Activated naive CD4-positive, alpha-beta T cell treated with Interleukin-2 at 50 U/mL for 16 hours (primary cell): ENCODE measurements at places on chromosomes 5 and 9.

GRCh38 chr9:92949266-92949982 lies 2.1 kb downstream of the FGD3 start:
- DNase-seq = no peak

GRCh38 chr5:97618721-97619120 lies 435.7 kb upstream of the RIOK2 start:
- no peak for DNase-seq

DNA sequence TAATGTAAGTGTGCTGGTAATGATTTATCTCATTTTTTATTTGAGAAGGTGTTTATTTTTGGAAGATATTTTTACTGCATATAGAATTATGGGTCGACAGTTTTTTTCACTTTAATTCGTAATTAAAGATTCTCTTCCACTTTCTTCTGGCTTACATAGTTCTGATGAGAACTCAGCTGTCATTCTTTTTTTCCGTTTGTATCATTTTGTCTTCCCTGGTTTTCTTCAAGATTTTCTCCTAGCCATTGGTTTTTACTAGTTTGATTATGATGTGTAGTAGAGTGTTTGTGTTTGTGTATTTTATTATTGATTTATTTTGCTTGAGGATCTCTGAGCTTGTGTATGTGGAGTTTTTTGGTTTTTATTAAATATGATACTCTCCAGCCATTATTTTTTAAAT lies 21.7 kb downstream of the SLF1 start:
- DNase-seq = no peak

GRCh38 chr5:74655206-74655605 lies 14.7 kb upstream of the ENC1 start:
- DNase-seq = no peak

DNA sequence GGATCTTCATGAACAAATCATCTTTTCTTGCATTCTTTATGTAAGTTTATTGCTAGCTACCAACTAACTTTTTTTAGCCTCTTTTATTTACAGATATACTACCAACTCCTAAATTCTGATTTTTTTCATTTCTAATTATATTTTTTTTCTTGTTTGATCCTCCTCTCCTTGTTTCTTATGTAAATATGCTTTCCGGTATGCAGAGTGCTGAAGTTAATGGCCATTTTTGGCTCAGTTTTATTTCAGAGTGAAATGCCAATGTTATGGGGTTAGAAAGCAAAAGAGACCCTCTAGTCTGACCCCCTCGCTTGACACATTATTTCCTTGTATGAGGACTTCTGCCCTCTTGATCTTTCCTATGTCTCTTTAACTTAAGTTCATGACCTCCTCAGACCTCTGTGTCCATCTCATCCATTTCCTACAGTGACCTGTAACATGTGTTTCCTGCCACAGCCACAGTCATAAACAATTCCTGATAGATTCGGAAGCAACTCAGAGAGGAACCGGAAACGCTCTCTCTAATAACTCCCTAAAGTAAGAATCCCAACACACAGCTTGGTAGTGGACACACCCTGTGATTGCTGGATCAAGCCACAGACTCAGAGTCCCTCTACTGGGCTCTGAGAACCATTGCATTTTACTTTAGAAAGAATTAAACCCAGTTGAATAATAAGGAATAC lies 42.9 kb upstream of the AFAP1L1 start:
- DNase-seq = no peak

DNA sequence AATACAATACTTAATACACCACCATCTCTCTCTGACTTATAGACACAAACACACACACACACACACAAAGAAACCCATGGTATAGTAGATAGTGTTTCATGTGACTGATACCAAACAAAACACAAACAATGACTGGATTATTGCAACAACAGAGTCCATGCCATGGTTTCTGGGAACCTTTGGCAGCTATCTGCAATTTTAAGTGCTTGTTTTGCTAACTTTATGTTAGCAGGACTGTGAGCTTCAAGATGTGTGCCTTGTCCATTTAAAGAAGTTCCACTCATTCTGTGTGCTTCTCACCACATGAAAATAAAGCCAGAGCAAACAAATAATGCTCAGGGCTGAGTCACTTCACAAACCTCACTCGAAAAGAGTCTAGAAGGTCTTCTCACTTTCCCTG lies 15.1 kb upstream of the LURAP1L start:
- DNase-seq = no peak

GRCh38 chr5:17346811-17347210 lies 129.4 kb downstream of the BASP1 start:
- DNase-seq = no peak

DNA sequence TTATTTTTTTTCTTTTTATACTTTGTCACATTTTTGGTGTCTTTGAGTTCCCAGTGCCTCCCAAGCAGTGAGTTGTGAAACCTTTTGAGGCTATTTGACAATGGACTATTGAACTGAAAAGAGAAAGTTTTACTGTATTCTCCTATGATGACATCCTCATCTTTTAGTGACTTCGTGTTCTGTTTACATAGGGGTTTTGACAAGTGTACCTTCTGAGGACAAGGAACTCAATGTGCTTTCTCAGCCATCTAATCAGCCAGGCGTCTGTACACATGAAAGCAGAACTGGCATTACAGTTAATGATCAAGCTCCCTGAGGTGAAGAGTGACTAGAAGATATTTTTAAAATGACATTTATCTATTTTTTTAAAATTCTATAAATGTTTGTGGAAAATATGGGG lies 175.5 kb downstream of the ANXA1 start:
- no peak for DNase-seq

GRCh38 chr5:2797160-2797559 lies 45.7 kb upstream of the IRX2 start:
- no peak for DNase-seq

DNA sequence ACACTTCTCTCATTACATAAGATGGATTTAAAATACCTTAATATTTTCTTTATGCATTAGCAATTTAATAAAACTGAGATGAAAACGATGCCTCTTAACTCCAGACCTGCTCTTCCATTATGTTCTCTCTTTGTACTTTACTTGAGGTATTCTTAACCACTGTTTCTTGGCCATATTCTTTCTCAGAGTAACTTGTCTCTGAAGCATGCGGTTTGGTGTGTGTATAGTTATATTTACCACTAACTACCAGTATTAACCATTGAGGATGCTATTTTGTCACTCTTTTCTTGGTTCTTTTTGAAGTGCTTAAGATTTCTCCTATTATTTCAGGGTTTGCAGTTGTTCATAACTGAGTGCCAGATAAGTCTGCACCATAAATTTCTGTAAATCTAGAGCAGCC lies 17.9 kb downstream of the TMEM167A start:
- DNase-seq = no peak

GRCh38 chr9:89112243-89112642 lies 66.4 kb downstream of the SHC3 start:
- DNase-seq = no peak

DNA sequence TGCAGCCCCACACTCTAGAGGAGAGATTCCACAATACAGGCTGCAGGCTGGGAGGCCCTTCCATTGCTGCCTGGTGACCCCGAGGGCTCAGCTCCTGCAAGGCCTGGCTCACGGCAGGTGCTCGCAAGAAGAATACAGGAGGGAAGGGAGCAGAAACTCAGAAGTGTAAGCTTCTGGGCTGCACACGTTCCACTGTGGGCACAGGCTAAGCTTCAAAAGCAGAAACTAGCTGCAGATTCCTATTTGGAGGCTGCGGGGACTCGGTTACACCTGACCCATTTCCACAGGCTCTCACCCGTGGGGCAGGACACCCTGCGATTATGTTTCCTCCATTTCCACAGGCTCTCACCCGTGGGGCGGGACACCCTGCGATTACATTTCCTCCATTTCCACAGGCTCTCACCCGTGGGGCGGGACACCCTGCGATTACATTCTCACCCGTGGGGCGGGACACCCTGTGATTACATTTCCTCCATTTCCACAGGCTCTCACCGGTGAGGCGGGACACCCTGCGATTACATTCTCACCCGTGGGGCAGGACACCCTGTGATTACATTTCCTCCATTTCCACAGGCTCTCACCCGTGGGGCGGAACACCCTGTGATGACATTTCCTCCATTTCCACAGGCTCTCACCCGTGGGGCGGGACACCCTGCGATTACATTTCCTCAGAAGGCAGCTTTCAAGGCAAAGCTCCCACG lies 10.3 kb downstream of the LPCAT1 start:
- no peak for DNase-seq

DNA sequence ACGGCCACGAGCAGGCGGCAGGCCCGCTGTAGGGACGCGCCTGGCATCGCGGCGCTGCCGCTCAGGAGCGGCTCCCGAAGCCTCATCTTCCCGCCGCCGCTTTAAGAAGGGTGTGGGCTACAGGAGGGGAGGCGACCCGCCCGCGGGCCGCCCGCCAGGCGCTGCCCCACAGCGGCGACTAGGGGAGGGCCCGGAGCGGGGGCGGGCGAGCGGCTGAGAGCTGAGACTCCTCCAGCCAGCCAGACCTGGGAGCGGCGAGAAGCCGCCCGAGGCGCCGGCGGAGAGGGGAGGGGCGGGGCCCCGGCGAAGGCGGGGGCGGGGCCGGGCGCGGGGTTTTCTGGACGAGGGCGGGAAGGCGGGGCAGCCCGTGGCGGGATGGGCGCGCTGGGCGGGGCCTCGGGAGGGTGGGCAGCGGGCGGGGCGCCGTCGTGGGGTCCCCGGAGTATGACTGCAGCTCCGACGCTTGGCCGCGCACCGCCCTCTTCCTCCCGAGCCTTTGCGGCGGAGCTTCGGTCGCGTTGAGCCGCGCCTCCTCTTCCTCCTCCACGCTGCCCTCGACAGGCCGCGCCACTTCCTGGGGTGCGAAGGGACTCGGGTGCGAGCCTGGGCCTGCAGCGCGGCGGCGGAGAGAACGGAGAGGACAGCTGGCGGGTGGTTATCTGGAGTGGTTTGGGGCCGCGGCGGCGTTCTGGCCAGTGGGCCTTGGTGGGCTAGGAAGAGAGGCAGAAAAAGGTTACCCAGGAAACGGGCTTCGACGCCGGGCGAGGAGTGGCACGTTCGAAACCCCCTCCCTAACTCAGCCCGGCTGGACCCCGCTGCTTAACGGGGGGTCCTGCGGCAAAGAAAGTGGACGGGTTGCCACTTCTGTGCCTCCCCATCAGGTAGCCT lies at the start of gene B4GALT1:
Gene B4GALT1 (minus strand): TSS at position 253 of the 888 bp plus-strand sequence. CDS start 167 bp downstream, at position 86.
- DNase-seq = peak; percentile 95

GRCh38 chr9:129863059-129863690 lies 27.9 kb downstream of the USP20 start:
- DNase-seq = peak; percentile 71

- DNase-seq = no peak
Observed at GRCh38 chr5:134435560-134435959, 23.9 kb upstream of the CDKN2AIPNL start.

GRCh38 chr5:140658870-140659269 lies 5.8 kb upstream of the WDR55 start:
- no peak for DNase-seq

DNA sequence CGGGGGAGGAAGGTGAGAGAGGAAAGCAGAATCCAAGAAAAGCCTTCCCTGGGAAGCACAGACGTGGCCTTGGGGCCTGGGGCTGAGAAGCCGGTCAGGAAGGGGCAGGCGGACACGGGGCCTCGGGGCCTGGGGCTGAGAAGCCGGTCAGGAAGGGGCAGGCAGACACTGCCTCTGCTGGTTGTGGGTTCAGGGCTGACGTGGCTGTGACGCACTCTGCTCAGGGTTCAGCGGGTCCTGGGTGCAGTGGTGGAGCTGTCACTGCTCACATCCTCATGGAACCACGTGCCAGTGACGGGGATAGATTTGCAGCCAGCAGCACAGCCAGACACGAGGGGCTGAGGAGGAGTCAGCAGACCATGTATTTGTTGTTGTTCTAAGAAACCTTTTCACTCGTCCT lies 12.8 kb downstream of the PAEP start:
- DNase-seq = no peak

DNA sequence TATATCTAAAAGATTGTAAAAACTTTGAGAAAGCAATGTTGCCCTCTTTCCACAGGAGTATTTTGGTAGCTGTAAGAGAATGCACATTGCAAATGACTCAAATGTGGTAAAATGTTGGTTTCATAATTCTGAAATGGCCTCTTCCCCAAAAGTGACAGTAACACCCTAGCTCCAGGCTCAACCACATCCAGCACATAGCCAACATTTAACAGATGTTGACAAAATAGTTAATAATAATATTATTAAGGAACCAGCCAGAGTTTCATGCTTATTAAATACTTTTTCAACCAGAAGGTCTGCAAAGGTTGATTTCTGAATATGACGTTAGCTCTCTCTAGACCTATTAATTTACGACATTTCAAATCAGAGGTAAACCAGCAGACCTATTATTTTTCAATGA lies 1.3 kb downstream of the ANXA1 start:
- no peak for DNase-seq

- no peak for DNase-seq
Observed at GRCh38 chr9:113564498-113565237, 101.1 kb downstream of the RGS3 start.

DNA sequence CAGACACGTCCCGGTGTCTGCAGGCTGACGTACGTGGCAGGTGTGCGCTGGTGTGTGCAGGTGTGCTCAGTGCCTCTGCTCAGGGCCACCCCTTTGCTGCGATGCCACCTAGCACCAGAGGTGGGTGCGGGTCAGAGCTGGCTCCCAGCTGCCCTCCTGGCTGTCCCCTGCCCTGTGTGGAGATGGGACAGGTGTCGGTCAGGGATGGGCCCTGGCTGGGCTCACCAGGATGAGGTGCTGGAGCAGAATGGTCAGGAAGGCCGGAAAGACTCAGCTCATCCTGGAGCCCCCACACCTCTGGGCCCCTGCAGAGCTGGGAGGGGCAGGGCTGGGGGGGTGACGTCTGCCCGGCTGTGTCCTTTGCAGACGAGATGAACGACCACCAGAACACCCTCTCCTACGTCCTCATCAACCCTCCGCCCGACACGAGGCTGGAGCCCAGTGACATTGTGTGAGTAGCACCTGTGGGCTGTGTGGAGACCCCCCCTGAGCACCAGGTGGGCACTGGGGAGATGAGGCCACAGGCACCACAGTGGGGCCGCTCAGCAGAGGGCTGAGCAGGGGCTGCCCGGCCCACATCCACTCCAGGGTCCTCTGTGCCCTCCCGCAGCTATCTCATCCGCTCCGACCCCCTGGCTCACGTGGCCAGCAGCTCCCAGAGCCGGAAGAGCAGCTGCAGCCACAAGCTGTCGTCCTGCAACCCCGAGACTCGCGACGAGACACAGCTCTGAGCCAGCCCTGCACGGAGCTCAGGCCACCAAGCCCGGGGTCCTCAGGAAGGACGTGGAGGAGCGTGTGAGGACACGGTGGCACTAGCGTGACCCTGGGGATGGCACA lies 89.7 kb downstream of the KCNT1 start:
- no peak for DNase-seq

- peak; percentile 33 for DNase-seq
Observed at GRCh38 chr5:56669534-56670483, 145.5 kb upstream of the MAP3K1 start.

GRCh38 chr9:112711050-112711689 lies 6.7 kb downstream of the INIP start:
- DNase-seq = no peak

GRCh38 chr5:96067894-96068614 lies 106.4 kb upstream of the ELL2 start:
- DNase-seq = no peak

- peak; percentile 34 for DNase-seq
Observed at GRCh38 chr9:135924628-135925338, 17.4 kb upstream of the CAMSAP1 start.

DNA sequence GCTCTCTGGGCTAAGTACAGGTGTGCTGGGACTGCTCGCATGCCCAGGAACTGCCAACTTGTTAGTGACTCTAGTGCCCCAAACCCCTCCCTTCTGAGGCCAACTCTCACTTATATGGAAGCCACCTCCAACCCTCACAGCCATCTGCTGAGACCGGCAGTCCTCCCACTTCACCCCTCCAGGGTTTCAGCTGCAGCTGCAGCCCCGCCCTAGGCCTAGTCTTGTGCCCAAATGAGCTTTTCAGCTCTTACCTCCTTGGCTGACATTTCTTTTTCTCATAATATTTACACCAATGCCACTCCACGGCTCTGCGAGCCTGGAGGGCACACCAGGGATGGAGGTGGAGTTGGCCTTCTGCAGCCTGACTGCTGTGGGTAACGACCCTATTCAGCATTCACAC lies 166.6 kb downstream of the ROR2 start:
- no peak for DNase-seq
